ENCODE measurements at places on chromosomes 16 and 17.

GRCh38 chr16:68366062-68366461, 55.2 kb downstream of the PRMT7 start:
- DNase-seq = peak; percentile 95

DNA sequence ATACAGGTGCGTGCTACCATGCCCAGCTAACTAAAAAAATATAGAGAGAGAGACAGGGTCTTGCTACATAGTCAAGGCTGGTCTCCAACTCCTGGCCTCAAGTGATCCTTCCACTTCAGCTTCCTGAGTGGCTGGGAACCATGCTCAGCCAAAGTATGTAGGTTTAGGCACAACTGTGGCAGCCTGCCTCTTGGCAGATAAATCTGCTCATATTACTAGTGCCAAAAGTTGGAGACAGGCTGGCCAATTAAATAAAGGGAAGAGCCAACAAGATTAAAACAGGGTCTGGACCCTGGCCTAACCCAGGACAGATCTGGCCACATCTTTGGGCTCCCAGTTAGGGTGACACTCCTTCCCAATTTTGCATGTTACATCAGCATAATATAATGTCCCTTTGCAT, 151.7 kb downstream of the CBLN1 start:
- no peak for DNase-seq

- DNase-seq = no peak
Observed at GRCh38 chr16:72987480-72987901, 60.4 kb downstream of the ZFHX3 start.

GRCh38 chr17:30429155-30429554, 48.1 kb upstream of the GOSR1 start:
- no peak for DNase-seq

GRCh38 chr17:78958641-78959127, 21.0 kb downstream of the LGALS3BP start:
- no peak for DNase-seq

Measured in NCI-H524 (cell line).